ENCODE measurements at places on chromosomes 11 and 22.

GRCh38 chr11:112540261-112540660, 279.6 kb upstream of the PLET1 start:
- no peak for DNase-seq

DNA sequence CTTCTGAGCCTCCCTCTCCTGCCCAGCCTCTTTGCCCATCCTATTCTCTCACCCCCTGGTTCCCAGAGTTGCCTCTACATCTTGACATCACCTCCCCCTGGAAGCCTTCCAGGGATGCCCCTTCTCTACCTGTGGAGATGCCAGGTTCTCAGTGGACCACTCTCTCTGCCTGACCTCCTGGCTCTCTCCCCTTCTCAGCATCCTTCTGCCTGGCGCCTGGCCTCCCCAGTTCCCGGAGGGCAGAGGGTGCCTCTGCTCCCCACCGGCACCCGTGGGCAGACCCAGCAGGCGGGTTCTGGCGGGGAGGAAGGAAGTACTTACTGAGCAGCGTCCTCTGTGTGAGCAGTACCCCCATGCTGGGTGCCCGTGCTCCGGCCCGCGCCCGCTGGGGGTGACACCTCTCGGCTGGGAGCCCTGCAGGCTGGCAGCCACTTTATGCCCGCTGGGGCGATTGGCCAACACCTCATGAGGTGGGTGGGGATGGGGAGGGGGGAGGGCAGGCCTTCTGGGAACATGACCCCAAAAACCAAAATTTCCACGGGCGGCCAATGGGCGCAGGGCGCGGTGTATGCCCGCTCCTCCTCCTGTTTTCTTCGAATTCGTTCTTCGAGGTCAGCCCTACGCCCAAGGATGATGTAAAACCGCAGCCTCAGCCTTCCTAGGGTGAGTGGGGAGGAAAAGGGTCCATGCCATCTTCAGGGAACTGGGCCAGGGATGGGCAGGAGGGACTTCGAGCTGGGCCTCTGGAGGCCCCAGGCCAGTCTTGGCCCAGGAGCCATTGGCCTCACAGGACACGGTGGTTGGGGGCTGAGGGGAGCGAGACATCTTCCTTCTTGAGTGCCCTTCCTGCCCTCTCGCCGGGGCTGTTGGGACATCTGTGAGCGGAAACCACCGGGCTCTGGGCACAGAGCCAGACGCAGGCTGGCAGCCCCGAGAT, at the start of gene OSM:
OSM (minus strand) TSS at position 407 of the 937 bp plus-strand sequence; CDS start at position 355, 52 bp downstream.
- DNase-seq, result no peak

GRCh38 chr11:92811341-92811740, 158.1 kb upstream of the MTNR1B start:
- DNase-seq, result no peak

- no peak for DNase-seq
These were observed 52.5 kb upstream of the VSTM5 start for GRCh38 chr11:93902921-93903320.

GRCh38 chr11:1335811-1336761, 26.7 kb upstream of the TOLLIP start:
- peak; percentile 72 for DNase-seq

DNA sequence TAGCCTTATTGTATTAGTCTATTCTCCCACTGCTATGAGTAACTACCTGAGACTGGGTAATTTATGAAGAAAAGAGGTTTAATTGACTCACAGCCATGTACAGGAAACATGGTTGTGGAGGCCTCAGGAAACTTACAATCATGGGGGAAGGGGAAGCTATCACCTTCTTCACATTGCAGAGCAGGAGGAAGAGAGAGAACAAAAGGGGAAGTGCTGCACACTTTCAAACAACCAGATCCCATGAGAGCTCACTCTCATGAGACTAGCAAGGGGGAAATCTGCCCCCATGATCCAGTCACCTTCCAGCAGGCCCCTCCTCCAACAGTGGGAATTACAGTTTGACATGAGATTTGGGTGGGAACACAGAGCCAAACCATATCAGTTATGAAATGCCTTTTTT, 179.4 kb downstream of the ARHGAP42 start:
- no peak for DNase-seq

DNA sequence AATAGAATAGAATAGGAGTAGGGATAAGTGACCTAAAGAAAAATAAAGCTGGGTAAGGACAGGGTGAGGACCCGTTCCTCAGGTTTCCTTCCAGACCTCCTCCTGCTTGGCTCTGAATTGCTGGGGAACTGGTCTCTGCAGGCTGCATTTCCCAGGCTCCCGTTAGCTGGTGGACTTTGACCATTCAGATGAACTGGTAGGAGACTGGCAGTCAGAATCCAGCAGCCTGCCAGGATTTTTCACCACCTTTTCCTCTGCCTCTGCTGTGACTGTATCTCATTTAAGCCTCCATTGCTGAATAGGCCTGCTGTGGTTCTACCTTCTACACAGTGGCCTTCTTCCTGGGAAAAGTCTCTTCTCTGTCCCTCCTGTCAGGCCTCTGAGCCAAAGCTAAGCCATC, 24.6 kb upstream of the SMPD1 start:
- DNase-seq, result no peak

DNA sequence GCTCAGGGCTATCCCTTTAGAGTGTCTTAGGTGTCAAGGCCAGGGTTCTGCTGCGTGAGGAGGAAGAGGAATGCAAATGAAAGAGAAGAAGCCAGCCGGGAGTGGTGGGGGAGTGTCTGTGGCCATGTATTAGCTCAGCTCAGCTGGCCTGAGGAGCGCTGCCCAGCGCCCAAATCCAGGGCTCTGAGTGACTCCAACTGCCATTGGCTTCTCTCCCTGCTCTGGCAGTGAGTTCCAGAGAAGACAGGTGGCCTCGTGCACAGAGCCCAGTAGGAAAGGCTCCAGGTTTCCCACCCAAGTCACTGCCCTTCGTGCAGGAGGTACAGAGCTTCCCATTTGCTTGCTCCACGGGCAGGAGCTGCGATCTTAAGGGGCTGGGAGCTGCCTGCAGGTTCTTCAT, 302.0 kb downstream of the KIRREL3 start:
- no peak for DNase-seq

GRCh38 chr11:44999068-44999467, 48.4 kb upstream of the TP53I11 start:
- DNase-seq, result no peak

DNA sequence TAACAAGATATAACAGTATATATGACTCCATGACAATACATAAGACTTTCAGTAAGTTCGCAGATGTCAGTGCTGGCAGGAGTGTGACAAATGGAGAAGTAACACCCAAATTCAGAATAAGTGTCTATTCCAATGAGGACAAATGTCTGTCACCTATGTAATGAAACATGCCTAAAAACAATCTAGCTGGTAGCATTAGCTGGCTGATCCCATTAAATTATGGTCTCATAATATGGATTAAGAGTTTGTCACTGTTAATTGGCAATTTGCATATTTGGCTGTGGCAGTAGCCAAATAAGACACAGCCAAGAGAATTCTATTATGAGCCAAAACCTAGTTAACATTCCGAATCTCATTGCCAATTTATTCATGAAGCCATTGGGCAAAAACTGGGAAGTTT, 30.2 kb upstream of the CAVIN3 start:
- DNase-seq, result no peak

DNA sequence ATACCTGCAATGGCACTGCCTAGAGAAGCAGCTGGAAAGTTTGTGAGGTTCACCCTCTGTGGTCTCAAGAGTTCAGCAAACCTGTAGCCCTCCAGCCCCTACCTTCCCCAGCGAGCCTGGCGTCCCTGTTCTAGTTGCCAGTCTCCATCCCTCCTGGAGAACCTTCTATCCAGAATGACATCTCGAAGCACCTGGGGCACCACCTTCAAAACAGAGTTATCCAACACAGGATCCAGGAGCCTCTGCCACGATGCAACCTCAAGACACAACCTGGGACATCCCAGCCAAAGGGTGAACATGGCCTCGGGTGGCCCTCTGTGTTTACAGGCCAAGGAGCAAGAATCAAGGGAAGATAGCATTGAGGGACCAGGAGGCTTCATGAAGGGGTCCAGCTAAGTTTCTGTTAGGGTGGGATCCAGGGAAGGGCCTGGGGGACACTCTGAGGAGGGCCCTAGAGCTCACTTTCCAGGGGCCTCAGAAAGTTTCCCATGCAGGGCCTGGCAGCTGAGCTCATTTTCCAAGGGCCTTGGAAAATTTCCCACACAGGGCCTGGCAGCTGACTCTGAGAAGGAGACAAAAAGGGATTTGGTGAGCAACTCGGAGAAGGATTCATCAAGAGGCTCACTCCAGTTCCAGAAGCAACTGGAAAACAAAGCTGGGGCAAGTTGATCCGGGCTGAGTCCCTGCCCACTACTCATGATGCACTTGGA, 36.9 kb upstream of the SYT13 start:
- no peak for DNase-seq

GRCh38 chr11:12137938-12138731, 27.7 kb downstream of the MICAL2 start:
- peak; percentile 96 for DNase-seq

DNA sequence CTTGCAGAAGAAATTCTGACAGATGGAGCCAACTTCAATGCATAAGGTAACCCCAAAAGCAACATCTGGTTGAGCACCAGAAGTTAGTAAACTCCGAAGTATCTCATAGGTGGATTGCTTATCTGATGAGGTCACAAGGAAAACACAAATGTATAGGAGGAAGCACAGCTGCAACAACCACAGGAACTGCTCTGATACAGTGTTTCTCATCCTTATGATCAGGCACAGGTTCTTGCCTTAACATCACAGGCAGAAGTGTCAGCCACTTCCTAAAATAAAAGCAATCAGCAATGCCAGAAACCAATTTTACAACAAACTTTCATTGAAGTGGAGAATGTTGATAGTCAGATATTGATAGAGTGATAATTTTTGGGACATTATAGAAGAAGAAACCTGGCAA, 530.3 kb upstream of the FAT3 start:
- DNase-seq, result no peak

DNA sequence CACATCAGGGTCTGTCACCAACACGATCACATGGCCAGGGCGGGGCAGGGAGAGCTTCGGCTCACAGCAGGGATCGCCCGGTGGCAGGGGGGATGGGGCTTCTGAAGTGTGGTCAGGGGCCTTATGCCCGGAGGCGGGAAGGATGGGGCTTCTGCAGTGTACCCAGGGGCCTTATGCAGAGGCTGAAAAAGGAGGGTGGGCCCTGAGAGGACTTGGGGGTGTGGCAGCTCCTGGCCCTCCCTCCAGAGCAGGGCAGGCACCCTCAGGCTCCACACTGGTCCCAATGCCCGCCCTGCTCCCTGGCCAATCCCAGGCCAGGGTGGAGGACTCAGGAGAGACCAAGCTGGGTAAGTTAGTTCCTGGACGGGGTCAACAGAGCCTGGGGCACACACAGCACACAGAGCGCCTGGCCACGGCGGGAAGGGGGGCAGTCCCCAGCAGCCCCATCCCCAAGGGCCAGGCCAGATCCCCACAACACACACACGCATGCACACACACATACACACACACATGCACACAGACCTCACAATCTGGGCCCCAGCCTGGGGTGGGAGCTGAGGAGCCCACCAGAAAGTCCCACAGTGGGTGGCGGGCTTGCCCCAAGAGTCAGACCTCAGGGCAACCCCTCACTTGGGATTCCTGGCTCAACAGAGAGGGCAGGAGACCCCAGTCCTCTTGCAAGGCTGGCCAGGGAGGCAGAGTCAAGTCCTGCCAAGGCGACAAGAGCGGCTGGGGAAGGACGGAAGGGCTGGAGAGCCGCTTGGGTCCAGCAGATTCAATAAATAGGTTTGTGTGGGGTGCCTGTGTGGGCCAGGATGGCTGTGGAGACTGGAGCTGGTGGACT, 1.1 kb upstream of the CEND1 start:
- peak; percentile 81 for DNase-seq
